Endothelial cell (in vitro differentiated cells): ENCODE measurements at places on chromosomes 16 and 17.

- no peak for DNase-seq
Measured at GRCh38 chr17:73142872-73143381, 21.9 kb upstream of the SSTR2 start.

- no peak for DNase-seq
Measured at GRCh38 chr16:78813661-78814311, 714.3 kb downstream of the WWOX start.

DNA sequence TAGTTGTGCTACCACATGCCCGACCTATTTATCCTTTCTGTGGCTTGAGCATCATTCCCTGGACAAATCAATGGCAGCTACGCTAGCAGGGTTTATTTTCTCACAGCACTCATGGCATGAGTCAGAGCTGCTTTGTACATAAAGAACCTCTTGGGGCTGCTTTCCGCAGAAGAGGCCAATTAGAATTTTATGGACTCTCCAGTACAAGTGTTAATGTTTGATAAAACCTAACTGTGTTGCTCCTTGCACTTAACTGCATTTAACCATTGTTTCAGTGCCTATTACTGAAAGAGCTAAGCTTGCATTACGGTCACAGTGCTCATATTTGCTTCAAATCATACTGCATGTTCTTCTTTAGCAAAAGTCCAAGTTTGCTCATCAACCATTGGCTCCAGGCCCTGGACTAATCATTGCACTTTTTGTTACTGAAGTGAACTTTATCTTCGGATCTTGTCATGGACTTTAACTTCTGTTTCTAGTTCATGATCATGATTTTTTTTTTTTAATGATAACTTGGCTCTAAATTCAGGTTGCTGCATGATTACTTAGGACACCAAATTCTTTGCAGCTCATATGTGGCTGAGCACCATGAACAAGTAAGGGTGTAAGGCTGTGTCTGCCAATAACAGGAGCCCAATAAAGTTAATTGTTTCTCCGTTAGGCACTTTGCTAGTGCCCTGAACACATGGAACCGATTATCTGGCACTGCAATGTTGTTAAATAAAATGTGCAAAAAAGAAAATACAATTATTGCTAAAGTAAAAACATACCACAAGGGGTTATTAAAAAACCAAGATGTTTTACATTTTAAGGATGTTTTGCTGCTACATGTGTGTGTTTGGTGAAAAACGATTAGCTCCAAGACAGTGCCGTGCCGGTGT, 492.2 kb downstream of the KCNJ2 start:
- no peak for DNase-seq

- no peak for DNase-seq
Measured at GRCh38 chr16:1471569-1472194, 3.1 kb downstream of the CLCN7 start.

DNA sequence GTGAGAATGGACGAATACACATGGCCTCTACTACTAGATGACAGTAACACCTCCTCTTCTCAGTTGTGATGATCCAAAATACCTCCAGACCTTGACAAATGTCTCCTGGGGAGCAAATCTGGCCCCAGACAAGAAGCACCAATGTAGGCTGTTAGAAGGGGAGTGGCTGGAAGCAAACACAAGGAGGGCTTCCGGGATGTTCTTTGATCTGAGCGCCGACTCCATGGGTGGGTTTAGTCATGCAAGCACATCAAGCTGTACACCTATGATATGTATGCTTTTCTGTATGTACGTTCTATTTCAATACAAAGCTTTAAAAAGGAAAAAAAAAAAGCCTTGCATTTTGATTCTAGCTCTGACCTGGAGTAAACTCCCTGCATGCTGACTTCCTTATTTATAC, 61.4 kb downstream of the ARHGAP17 start:
- DNase-seq = no peak

DNA sequence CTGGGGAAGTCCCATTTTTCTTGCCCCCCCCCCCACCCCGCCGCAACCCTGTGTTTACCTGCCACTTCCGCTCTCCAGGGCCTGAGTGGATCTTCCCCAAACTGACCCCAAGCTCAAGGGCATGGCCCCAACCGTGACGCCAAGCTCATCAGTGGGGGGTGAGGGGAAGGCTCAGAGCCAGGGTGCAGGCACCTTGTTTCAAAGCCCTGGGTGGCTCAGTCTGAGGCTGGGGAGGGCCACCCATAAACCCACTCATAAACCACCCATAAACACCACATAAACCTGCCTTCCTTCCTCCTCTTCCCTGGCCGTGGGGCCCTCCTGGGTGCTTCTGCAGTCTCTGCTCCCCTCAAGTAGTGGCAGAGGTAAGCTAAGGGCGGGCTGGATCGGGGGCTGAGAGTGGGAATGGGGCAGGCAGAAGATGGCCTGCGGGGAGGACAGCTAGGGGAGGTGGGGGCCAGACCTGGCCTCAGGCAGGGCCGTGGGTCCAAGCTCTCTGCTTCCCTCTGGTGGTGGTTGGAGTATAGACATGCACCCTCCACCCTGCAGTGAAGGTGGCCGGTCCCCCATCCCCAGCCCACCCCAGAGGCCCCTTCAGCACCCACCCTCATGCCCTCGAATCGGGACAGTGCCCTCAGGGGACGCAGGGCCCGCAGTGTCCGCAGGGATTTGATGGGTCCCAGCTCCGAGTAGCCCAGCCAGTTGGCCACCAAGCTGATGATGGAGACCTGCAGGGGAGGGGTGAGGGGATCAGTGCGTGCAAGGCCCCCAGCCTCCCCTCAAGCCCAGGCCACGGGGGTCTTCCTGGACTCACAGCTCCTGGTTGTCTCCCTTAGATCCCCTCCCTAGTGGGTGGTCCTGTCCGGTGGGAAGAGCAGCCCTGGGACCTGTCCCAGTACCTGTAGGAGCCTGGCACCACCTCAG, 14.6 kb upstream of the CD79B start:
- DNase-seq = peak; percentile 71

DNA sequence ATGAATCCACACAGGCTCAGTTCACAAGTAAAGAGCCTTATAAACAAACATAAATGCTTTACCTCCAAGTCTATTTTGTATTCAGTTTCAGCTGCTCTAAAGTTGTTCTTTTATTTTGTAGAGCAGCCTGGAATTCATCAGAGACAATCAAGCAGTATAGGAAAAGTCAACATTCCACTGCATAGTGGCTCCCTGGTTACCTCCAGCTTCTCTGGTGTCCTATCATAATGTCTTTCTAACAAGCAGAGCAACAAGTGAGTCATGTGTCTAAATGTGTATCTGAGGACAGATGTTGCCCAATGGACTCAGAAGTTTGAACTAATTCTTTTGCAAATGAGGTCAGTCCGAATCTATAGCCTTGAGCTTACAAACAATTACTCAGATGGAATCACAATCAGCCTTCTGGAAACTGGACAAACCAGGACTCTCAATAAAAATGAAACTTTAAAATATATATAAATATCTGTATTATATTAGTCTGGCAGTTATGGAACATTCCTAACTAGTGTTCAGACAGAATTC, 292.0 kb upstream of the TOM1L1 start:
- no peak for DNase-seq

GRCh38 chr17:3724378-3725077, 825 bp downstream of the HASPIN start:
- DNase-seq = peak; percentile 24

GRCh38 chr16:28876019-28876659, 2.1 kb upstream of the ATP2A1 start:
- DNase-seq = no peak

DNA sequence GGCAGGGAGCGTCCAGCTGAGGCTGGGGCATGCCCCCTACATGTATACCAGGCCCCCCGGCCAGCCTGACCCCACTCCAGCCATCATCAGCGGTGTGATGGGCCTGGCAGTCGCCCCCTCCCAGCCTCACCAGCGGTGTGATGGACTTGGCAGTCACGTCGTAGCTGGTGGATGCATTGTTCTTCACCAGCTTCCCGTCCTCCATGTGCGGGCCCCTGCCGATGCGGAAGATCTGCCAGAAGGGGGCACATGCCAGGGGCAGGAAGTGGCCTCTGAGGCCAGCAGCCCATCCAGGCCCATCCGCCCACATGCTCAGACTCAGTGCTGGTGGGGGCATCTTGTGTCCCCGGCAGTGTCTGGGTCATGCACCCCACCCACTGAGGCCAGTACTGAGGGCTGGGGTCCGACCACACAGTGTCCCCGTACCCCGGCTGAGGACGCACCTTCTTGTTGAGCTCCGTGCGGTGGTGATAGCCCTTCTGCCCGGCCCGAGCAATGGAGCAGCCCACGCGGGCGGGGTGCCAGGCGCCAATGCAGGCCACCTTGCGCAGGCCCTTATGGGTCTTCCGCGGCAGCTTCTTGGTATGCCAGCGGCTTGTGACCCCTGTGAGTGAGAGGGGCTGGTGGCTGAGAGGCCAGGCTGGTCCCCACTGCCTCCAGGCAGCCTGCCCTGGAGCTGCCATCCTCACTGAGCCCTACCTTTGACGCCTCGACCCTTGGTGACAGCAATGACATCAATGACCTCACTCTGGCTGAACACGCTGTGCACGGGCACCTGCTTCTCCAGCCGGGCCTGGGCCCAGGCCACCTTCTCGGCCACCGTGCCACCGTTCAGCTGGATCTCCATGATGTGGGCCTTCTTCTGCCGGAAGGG, 3.7 kb upstream of the MSRB1 start:
- DNase-seq = no peak

GRCh38 chr16:29891525-29892457, 7.6 kb downstream of the SEZ6L2 start:
- DNase-seq = no peak

GRCh38 chr17:17391668-17392370, 85.0 kb upstream of the MED9 start:
- DNase-seq = no peak

- DNase-seq = peak; percentile 94
Measured at GRCh38 chr17:5191541-5192417, at the start of gene ZNF594. Gene ZNF594, minus strand, starts transcription at chr17:5191868. Its CDS starts 7,612 bp downstream, at chr17:5184256.

DNA sequence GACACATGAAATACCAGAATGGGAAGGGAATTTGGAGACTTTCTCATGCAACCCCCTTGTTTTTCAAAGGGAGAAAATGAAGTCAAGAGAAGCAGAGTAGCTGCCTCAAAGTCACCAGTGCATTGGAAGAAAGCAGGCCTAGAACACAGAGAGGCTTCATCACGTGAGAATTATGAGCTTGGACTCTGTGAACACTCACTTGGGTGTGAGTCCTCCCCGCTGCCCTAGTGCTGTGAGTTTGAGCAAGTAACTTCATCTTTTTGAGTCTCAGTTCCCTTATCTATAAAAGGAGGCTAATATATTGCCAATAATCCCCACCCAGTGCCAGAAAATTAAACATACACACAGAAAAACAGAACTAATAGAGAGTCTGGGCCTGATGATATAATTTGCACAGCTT, 315.8 kb downstream of the XYLT1 start:
- DNase-seq = no peak

DNA sequence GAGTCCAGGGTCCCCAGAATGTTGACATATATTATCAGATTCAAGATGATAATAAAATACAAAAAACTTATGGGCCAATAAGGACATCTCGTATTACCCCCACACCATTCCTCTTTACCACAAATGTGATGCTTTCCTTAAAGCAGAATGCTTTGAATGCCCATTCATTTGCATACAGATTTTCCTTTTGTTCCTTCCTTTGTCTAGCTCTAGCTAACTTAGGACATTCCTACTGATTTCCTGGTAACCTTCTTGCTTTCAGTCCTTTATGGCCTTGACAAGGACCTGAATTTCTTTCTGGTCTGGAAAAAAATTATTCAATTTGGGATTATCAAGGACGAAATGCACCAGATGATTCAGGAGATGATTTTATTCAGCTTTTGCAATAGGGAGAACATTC, 304.0 kb downstream of the TMEM114 start:
- no peak for DNase-seq

- DNase-seq = no peak
Measured at GRCh38 chr16:29825145-29826044, 5.1 kb downstream of the MVP start.

- no peak for DNase-seq
Measured at GRCh38 chr17:2691965-2692780, 19.4 kb downstream of the CLUH start.

GRCh38 chr16:733382-734207, 6.7 kb downstream of the HAGHL start:
- peak; percentile 68 for DNase-seq

GRCh38 chr17:45973946-45974859, 24.8 kb upstream of the STH start:
- DNase-seq = no peak

DNA sequence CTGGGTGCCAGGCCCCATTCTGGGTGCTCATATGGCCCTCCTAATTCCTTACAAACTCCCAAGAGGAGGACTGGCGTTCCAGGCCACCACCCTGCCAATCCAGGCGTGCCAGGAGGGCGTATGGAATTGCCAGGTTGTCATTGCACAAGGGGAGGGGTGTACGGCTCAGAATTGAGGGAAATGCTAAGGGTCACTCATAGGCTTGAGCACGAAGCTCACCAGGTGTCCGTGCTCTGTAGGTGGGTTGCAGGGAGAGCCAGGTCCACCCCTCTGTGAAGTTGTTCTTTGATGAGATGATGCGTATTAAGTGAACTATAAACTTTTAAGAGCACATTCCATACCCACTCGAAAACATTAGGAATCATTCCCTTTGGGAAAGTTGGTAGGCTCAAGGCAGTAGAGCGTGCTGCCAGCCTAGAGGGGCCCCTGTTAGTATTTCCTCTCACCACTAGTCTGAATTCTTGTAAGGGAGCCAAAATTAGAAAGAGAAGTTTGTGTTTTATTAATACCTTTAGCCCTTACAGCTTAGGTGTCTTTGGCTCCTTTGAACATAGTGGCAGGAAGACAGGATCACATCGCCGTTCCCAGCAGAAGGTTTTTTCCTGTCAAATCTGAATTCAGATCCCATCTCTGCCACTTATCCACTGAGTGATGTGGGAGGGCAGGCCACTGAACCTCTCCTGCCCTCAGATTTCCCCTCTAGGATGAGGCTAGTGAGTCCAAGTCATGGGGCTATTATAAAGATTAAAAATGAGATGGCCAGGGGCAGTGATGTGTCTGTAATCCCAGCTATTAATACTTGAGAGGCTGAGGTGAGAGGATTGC, 38.7 kb upstream of the NFAT5 start:
- no peak for DNase-seq

DNA sequence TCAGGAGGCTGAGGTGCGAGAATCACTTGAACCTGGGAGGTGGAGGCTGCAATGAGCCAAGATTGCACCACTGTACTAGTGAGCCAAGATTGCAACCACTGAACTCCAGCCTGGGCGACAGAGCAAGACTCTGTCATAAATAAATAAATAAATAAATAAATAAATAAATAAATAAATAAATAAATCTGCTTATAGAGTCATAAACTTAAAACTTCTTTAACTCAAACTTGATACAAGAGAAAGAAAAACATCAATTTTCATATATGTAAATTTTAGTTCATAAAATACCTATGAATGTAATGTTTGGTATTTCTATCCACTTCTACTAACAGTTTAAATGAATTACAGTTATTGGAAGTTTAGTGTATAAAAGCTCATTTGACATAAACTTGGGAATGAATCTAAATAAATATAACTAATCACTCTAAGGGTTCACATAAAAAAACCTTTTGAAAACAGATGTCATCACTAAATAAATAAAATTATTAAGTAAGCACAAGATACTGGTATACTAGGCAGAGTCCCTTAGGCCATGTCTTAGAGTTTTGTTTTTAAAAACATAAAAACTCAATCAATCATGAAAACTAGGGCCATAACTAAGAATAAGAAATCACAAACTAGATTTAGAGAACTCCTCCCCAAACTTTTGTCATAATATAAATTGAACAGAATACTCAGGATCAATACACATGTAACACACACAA, 54.1 kb downstream of the SMURF2 start:
- no peak for DNase-seq
